AG09319 (cell line): ENCODE measurements at places on chromosomes 16 and 17.

- DNase-seq = no peak
These were observed 169.1 kb downstream of the HS3ST3B1 start for GRCh38 chr17:14469971-14470370.

DNA sequence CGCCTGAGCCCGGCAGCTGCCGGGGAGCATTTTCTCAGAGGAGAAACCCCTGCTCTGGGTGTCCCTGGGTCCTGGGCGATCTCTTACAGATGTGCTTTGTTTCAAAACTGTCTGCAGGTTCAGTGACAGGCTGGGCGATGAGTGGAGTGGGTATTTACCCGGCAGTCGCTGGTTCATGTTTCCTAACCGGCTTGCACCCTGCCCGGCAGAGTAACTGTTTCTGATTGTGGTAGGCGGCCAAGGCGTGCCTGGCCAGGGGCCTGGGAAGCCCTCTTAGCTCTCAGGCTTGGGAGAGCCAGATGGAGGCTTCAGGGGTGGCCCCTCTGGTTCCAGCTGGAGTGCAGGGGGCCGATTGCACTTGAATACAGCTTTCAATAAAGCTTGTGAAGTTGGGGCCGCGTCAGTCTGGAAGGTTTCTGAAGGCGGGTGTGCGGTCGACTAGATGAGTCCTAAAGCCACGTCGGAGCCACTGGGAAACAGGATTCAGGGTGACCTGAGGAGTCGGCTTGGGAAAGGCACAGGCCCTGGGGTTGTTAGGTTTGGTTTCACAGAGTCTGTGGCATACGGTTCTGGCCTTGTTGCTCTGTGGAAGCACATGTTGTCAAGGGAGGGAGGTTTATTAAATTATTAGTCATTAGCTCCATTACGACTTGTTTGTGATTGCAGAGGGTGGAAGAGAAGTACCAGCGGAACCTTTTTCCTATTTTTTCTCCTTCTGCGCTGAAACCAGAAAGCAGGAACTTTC lies 1.4 kb downstream of the BAIAP2 start:
- no peak for DNase-seq

DNA sequence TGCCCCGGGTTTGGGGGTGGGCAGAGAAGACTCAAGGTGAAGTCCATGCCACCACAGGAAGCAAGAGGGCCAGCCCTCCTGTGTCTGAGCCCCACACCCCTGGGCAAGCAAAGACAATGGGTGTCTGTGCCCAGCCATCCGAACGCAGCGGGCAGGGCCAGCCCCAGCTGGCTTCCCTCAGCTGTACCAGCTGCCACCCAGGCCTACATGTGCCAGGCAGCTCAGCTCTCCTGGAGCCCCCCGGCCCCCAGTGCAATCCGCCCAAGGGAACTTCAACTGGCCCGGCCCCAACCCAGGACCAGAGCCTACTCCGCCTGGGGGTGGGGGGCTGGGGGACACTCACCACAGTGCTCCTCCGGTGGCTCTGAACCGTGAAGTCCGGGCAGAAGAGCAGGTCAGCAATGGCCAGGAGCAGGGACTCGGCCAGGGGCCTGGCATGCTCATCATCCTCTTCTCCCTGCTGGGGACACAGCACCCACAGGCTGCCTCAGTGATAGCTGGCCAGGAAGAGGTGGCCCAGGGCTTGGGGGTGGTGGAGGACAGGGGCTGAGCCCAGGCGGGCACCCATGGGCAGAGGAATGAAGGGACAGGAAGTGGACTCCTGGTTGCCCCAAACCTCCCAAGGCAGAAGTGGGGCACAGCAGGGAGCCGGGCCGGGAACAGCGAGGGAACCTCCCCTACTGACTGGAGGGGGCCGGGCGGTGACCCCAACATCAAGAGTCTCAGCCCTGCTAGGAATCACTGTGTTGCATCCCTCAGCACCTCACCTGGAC lies 9.8 kb downstream of the HID1 start:
- DNase-seq = no peak

GRCh38 chr17:63531022-63531965 lies 8.1 kb downstream of the KCNH6 start:
- DNase-seq = no peak

GRCh38 chr17:56679115-56679776 lies 85.7 kb downstream of the NOG start:
- no peak for DNase-seq

DNA sequence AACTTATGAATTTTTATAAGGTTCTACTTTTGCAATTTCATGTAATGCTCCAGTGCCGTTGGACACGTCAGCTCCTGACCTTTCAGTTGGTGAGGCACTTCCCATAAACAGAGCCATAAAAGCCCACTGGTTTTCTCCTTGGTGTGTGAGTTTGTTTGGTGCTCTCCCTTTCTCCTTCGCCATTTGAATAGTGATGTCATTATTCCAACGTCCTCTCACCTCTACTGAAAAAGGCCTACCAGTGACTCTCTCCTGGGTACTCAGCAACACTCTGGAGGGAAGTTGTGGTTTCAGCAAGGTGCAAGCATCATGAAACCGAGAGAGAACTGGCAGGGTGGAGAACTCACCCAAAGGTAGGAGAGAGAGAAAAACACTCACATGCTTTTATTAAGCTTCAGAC lies 29.6 kb upstream of the HNF1B start:
- DNase-seq = no peak

- no peak for DNase-seq
These were observed 5.7 kb downstream of the GRN start for GRCh38 chr17:44350733-44351226.

GRCh38 chr16:71855937-71856662 lies 10.3 kb downstream of the ATXN1L start:
- no peak for DNase-seq

DNA sequence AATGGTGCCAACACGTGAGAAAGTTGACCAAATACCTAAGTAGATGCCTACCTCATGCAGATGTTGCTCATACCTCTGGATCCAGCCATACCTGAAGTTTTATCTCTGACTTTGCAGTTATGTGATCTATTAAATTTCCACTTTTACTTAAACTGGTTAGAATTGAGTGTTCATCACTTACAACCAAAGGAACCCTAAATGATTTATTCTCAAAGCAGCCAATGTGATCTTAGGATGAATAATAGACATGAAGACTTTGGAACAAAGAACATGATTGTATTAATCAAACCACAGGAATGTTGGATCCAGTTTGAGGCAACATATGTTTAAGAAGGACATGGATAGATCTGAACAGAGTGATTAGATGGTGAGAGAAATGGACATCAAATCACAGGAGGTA lies 68.7 kb downstream of the IRX6 start:
- no peak for DNase-seq
